ENCODE measurements at places on chromosomes 12 and 14.

GRCh38 chr12:95191060-95191696 is 26.1 kb downstream of the FGD6 start:
- no peak for DNase-seq

DNA sequence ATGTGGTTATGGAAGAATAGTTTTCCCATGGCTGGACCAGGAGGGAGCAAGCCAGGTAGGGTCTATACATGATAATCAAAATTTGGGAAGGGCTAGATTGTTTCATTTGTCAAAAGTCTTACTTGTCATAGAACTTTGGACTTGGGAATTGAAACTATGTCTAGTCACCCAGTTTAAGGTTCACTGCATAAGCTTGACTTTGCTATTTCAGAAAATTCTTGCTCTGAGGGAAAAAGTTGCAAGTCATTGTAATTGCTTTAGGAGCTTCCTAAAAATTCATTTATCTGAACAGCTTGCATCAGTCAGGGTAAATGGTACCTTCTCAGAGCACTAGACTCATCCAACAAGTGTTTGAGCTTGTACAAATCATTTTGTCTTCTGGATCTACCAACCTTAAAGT is 1194.7 kb downstream of the GALC start:
- no peak for DNase-seq

- DNase-seq: no peak
Observed at GRCh38 chr14:71952381-71953363, 20.4 kb downstream of the RGS6 start.

- DNase-seq: no peak
Observed at GRCh38 chr14:94291906-94292525, 1.1 kb downstream of the SERPINA10 start.

DNA sequence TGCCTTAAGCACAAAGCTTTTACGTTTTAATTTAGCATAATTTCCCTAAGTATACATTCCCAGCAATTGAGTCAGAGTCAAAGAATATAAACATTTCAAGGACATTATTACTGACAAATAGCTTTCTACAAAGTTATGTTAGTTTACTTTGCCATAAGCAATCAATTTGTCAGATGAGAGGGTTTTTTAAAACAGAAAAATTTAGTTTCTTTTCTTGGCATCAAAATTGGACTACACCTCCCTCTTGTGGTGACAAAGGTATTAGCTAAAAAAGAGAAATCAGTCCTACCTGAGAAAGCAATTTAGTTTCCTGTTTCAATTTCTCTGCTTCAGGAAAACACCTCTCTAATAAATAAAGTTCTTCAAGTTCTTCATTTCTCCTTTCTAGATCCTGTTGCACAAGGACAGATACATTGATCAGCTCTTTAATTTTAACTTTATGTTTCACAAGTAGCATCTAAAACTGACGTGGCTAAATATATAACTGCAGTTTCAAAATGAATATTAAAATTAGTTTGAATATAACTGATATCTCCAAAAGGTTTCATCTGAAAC is 39.9 kb downstream of the DNAI7 start:
- peak; percentile 68 for DNase-seq

DNA sequence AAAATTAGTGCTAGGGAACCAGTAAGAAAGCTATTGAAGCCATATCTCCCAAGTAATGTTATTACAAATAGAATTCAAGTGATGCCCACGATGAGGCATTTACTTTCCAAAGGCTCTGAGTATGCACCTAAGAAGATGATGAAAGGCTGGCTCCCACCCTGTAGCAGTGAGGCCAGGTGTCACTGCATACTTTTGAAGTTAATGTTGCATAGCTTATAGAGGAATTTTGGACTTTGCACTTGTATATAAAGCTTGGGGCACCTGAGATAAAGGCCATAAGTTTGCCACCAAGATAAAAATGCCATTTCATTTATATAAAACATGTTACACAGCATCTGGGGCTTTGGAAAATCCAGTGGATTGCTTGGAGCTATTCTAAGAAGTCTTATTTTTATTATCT is 96.2 kb downstream of the PTPRB start:
- no peak for DNase-seq
